ENCODE measurements at places on chromosomes 3 and 15.

GRCh38 chr3:113844622-113845222, 6.1 kb downstream of the GRAMD1C start:
- no peak for DNase-seq

DNA sequence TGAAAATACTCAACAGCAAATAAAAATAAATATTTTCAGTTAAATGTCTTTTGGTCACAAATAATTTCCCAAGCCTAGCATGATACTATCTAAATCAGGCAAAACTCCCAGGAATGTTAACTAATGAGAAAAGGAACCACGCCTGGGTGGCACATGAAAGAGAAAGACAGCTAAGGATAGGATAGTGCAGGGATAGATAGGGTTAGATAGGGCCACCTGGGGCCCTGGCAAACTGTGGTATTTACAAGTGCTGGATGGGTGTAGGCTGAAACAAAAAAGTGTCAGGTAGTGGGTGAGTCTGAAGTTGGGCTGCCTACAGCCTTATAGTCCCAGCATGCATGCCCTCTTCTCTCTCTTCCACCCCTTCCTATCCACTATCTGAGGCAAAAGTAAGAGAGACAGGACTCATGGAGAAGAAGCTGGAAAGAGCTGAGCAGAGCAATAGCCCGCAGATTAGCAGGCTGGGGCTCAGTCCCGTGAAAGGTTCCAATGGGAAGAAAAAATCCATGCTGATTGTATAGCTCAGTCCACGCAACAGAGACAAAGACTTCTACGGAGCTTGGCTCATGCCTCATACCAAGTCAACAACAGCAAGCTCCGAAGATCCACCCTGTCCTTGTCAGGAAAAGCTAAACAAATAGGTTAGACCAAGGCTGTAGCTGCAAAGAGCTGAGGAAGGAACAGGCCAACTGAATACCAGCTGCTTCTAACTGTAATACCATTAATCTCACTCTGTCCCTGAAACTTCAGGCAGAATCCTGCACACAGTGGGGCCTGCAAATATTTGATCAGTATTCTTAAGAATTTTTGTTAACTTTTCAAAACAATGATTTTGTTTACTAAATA, 342.1 kb upstream of the ATP11B start:
- no peak for DNase-seq

GRCh38 chr3:188352196-188352927, 198.4 kb downstream of the LPP start:
- no peak for DNase-seq

DNA sequence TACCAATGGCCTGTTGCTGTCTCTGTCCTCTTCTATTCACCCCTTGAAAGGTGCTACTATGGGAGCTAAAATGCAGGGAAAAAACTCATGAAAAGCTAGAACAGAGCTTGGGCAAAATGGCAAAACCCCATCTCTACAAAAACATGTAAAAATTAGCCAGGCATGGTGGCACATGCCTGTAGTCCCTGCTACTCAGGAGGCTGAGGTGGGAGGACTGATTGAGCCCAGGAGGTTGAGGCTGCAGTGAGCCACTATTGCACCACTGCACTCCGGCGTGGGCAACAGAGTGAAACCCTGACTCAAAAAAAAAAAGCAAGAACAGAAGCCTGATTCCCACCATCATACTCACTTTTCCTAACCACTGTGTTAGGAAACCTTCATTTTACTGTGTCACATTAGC, 1.9 kb downstream of the MAP4 start:
- DNase-seq, result no peak

DNA sequence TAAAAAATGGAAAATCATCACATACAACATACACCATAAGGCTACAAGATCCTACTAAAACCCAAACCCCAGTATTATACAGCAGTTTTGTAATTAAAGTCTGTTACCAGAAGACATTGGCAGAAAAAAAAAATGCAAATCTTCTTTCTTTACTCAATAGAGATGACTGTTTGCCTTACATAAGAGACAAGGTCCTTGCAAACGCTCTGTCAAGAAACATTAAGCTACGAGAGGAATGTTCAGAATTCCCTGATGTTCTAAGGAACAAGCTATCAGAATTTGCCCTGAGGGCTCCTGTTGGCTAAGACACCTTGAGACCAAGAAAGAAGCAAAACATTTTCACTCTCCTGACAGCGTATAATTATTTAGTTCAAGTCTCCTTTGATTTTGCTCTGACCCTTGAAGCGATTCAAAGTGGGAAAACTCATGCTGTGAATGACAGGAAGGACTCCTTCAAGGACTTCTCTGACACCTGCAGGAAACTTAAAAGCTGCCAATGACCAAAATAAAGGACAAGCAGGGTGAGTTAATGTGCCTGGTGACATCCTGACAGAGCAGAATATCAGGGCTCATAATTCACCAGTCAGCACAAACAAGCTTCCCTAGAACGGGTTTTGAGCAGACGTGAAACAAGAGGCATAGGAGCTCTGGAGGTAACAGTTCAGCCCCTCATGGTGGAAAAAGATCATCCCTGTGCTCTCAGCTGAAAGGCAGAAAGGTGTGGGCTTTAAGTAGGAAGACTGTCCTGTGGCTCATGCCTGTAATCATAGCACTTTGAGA, 2.5 kb downstream of the SCAMP2 start:
- no peak for DNase-seq
